ENCODE measurements at places on chromosomes 7 and 10. TPM values are rescaled to one million over a fixed set of nuclear protein-coding genes. Genes with fewer than 3 reads are reported as not detected.

Gene STAG3
- total RNA-seq: 0.33 TPM

Gene GPR37
- 16.0 TPM for total RNA-seq

Gene MGAM2
- not detected for total RNA-seq

Gene AKR1C3
- total RNA-seq: 21.0 TPM

Gene CYP3A5
- 0.16 TPM for total RNA-seq

Gene ZNF138
- 5.3 TPM for total RNA-seq

Gene TMEM225B
- total RNA-seq: 0.51 TPM

Gene REPIN1
- 108 TPM for total RNA-seq

Gene SORCS1
- total RNA-seq: 0.38 TPM

Gene ZNF117
- 1.6 TPM for total RNA-seq

Gene FFAR4
- not detected for total RNA-seq

Gene TMEM196
- total RNA-seq: 0.13 TPM

Gene AKR1C4
- total RNA-seq: not detected

Gene SIRT1
- total RNA-seq: 8.1 TPM

Gene TSPAN12
- total RNA-seq: 33.7 TPM

Gene MYH16
- 1.1 TPM for total RNA-seq

Gene PPP1R3A
- not detected for total RNA-seq

Gene SPDYE18
- not detected for total RNA-seq

Gene GHRHR
- not detected for total RNA-seq

Gene GNGT1
- total RNA-seq: not detected

Gene VDAC2
- total RNA-seq: 178 TPM

Gene SPDYE9
- total RNA-seq: not detected

Gene BAZ1B
- total RNA-seq: 38.9 TPM

Gene FAM170B
- not detected for total RNA-seq

Gene VAX1
- total RNA-seq: not detected

Gene RBM20
- total RNA-seq: 1.4 TPM

Gene OR2A1
- 0.13 TPM for total RNA-seq

Gene AGAP4
- 6.5 TPM for total RNA-seq

Gene MNX1
- total RNA-seq: 0.63 TPM

Gene KCP
- 0.98 TPM for total RNA-seq
